ENCODE measurements at places on chromosomes 16 and 17.

- DNase-seq: no peak
Measured at GRCh38 chr17:53234138-53234537, 588.6 kb upstream of the KIF2B start.

- DNase-seq: no peak
Measured at GRCh38 chr16:8549843-8550412, 40.4 kb downstream of the TMEM114 start.

DNA sequence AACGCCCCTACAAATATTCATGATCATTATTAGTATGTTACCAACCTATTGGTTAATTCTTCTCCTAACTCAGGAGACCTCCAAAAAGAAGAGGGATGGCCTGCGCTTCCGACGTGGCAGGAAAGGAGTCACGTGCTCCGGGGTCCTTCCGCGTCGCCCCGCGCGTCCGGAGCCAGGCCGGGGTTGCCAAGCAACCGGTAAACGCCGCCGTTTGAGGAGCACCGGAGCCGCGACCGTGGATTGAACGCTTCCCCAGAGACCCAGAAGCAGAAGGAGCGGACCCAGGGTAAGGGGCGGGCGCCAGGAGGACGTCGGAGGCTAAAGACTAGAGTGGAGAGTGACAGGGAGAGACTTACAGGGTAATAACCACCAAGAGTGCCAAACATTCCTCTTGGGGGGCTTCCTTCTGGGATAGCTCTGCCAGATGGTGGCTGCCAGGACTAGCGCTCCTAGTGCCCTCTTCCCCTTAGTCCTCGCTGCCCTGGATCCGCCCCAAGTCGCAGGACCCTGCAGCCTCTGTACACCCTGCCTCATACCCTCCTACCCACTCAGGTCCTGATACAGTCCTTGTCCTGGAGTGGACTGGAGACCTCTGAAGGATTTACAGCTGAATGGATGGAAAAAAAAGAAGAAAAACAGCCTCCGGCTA, at the start of gene DNAI2:
Gene DNAI2, plus strand, starts transcription at position 175 of the 649 bp plus-strand sequence. CDS start 7,584 bp downstream, outside the sequence.
- peak; percentile 39 for DNase-seq

DNA sequence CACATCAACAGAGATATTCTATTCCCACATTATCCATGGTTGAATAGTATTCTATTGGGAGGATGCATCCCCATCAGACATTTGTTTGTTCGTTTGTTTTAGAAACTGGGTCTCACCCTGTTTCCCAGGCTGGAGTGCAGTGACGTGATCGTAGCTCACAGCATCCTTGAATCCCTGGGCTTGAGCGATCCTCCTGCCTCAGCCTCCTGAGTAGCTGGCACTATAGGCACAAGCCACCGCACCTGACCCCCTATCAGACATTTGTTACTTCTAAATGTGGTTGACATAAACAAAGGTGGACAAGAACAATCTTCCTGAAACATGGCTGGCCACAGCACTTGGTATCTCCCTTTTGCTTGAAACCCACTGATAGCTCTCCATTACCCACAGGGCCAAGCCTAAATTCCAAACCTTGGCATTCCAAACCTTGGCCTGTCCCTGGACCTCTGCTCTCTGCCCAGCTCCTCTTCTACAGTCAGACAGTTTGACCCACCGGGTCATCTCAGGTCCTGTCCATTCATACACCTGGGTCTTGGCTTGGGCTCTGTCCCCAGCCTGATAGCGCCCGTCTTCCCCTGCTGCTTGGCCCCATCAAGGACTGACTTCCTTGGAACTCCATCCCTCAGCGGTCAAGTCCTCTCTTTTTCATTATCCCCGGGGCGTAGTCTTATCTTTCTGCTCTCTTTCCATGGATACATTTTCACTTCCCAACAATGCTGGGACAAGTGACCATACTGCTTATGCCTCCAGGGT, 1.5 kb upstream of the PRR29 start:
- DNase-seq: no peak

- DNase-seq: no peak
Measured at GRCh38 chr17:67489273-67489672, 112.2 kb downstream of the PITPNC1 start.

DNA sequence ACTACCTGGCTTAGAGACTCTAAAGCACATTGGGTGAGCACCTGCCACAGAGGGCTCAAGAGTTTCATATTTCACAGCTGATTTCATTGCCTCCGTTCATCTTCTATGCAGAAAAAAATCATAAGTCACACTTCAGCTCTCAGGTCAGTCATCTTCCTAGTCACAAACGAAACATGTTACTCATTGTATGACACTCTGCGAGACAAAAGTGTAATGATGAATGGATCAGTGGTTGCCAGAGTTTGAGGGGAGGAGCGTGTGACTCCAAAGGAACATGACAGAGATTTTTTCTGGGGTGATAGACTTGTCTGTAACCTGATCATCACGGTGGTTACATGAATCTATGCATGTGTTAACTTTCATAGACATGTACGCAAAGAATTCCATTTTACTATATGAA, 195.2 kb upstream of the CNTNAP4 start:
- no peak for DNase-seq

GRCh38 chr16:55628306-55628968, 27.4 kb upstream of the SLC6A2 start:
- DNase-seq: no peak

- DNase-seq: no peak
Measured at GRCh38 chr17:75380750-75381149, 24.7 kb downstream of the GRB2 start.

DNA sequence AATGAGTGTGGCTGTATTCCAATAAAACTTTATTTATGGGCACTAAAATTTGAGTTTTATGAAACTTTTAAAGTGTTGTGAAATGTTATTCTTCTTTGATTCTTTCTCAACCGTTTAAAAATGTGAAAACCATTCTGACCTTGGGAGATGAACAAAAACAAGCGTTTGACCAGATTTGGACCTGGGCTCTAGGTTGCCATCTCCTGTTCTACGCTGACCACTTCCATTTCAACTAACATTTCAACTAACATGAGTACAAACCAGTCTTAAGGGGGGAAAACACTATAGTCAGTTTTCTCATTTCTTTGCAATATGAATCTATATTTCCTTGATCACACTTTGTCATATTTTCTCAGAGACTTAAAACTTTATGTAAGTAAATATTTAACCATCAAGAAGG, 118.4 kb upstream of the IRX5 start:
- DNase-seq: no peak

DNA sequence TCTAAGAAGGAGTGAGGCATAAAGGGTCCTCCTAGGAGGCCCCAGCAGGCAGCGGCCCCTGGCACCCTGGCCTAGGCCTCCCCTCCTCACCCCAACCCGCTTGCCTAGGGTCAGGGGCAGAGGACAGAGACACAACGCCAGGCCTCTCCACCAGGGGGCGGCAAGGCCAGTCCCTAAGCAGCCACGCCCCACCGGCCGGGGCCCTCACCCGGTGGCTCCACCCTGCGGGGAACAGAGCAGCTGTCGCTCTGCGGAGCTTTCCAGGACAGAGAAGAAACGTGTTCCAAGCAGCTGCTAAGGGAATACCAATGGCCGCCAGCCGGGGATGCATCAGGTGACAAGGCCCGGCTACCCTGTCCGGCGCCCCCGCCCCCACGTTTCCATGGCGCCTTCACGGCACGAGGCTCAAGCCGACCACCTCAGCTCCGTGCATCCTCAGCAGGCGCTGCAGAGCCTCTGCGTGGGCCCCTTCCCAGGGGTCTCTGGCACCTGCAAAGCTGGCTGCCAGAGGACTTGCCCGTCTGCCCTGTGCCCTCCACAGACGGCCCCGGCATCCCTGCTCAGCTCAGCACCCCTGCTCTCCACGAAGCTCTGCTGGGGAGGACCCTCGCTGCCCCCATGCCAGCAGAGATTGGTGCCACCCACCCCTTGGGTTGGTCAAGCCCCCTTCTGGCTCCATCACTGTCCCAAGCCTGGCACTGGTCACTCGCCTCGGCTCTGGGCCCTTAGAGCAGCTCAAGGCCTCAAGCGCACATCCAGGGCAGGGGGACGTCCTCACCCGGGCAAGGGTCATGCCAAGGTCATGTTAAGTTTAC, 5.6 kb downstream of the ZNF598 start:
- DNase-seq: peak; percentile 93

- peak; percentile 77 for DNase-seq
Measured at GRCh38 chr16:30112197-30113030, 923 bp downstream of the GDPD3 start.

- DNase-seq: no peak
Measured at GRCh38 chr16:67084345-67085028, 25.3 kb upstream of the PHAF1 start.

DNA sequence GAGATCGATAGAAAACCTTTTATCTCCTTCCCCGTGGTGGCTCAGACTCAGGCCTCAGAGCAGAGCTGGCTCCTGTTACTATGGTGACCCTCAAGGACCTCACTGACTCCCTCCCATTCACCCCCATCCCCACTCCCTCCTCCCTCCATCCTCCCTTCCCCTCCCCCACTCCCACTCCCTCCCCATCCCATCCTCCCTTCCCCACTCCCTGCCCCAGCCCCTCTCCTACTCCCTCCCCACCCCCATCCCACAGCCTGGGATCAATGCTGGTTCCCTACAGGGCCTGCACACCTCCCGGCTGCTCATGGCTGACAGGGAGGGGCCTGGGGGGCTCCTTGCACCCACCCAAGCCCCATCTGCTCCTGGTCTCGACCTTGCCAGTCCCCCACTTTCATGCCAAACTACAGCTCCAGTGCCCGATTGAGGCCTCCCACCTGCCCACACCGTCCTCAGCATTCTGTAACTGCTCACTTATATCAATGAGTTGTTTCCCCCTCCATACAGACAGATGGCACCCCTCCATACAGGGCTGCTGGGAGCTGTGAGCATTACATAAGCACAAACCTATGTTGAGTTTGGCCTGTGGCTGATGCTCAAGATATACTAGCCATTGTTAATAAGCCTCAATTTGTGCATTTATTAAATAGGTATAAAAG, 11.6 kb upstream of the RAI1 start:
- no peak for DNase-seq

DNA sequence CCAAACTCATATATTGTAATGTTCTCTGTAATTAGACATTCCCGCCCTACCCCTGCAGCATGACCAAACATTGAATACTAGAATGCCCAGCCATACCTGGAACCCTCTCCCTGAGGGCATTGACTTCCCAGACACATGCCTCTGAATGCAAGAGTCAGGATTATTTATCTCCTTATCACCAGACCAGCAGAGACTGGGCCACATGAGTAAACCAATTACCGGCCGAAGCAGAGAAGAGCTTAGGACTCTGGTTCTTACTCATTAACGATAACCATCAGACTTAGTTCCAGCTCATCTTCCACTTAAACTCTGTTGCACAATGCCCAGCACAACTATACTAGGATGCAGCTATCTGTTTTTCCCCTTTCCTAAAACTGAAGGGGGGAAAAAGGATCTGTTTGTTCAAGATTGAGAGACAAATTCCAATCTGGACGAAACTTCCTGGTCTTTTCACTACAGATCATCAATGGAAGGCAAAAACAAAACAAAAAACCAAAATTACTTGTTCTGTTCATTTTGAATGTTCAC, 88.2 kb upstream of the CORO6 start:
- no peak for DNase-seq

- DNase-seq: no peak
Measured at GRCh38 chr17:3539881-3540540, 17.6 kb downstream of the TRPV3 start.

GRCh38 chr16:82506692-82507670, 119.8 kb upstream of the CDH13 start:
- no peak for DNase-seq

GRCh38 chr16:87276091-87276701, 41.0 kb downstream of the C16orf95 start:
- no peak for DNase-seq

GRCh38 chr17:49382556-49382955, 20.5 kb upstream of the ZNF652 start:
- no peak for DNase-seq

- DNase-seq: no peak
Measured at GRCh38 chr16:11355862-11356261, 10.6 kb downstream of the RMI2 start.

GRCh38 chr16:62224646-62225209, 188.5 kb upstream of the CDH8 start:
- DNase-seq: no peak

- DNase-seq: no peak
Measured at GRCh38 chr17:81888988-81889595, 2.3 kb downstream of the ALYREF start.

DNA sequence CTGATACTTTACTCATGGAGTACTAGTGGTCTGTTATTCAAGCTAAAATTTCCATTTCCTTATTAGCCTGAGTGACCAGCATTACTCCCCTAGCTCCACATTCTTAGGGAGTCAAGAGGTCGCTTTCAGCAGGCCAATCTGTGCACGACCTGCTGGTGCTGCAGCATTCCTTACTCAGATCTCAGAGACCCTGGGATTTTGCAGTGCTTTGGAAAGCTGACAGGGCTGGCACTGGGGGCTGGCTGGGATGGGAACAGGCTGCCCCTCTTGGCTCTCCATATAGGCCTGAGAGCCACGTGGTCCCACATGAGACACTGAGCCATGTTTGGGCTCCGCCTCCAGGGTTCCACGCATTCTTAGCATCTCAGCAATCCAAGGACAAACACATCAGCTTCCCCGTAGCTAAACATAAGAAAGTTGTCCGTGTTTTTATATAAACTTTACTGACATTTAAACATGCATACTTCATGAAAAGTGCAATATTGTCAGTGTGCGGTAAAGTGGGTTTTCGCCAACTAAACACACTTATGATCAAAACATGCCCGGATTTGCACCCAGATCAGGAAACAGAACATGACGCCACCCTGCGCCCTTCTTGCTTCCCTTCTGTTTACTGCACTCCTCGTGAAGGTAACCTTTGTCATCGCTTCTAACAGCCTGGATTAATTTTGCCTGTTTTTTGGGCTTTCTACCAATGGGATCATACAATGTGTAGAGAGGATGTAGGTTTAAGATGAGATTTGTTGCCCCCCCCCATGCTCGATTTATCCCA, 254.5 kb upstream of the CACNG5 start:
- DNase-seq: no peak

DNA sequence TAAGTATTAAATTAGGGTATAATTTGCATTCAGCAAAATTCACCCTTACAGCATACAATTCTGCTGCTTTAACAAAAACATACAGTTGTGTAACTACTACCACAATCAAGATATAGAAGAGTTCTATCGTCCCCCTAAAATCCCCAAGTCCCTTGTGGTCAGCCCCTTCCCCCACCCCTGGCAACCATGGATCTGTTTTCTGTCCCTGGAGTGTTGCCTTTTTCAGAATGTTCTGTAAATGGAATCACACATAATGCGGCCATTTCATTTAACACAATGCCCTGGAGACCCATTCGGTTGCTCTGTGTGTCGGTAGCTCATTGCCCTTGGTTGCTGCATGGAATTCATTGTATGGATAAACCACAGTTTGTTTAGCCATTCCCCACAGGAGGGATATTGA, 190.2 kb downstream of the IRX5 start:
- no peak for DNase-seq

DNA sequence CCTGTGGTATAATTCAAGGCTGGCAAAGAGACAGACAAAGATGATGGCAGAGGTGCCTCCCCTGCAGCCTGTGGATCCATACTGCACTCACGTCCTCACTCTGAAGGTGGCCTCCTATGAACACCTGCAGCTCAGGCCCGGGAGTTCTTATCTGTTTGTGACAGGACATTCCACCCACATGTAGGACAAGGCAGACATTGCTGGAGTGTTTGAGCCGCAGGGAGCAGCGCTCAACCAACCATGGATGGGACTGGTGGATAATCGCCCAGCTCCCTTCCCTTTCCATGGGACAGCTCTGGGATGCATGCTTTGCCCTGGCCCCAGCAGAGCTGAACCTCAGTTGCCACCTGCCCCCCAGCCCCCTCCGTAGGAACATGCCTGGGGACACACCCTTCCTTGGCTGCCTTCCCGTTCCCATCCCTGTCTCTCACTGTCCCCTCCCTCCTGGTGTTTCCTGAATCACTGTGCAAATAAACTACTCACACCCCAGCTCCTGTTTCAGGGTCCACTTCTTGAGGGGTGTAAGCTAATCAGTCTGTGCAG, 22.2 kb downstream of the ITPRIPL2 start:
- DNase-seq: no peak

Measured in activated CD4-positive, alpha-beta T cell treated with anti-CD3 and anti-CD28 coated beads, Interleukin-2, amount 50 U/mL, for 48 hours (primary cell).